ENCODE measurements at places on chromosomes 3 and 15.

DNA sequence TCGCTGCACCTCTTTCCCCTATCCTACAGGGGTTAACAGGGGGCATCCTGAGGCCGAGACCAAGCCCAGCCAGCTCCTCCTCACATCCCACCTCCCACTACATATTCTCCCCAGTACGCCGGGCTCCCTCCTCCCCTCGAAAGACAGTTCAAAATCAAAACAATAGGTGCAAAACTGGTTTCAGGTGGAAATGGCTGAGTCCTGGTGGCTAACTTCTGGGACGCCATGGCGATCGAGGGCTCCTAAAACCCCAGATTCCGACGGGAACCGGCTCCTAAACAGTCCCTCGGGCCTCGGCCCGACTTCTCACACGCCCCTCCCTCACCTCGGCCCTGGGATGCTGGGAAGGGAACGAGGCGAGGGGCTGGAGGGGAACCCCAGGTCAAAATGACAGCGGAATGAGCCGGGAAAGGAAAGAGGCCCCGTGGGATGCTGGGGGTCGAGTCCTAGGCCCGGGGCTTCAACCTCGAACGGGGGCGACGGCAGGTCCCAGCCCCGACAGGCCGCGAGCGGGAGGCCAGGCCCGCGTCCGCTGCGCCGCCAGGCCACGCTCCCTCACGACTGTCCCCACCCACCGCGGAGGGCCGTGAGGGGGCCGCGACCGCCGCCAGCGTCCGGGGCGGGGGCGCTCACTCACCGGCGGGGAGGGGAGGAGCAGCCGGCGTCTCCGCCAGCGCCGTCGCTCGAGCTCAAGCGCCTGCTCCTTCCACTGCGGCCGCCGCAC is 492 bp downstream of the TMCC1 start:
- peak; percentile 89 for DNase-seq
- peaks cover 11% of the 10 kb centered on the region for H3K4me1 ChIP-seq

DNA sequence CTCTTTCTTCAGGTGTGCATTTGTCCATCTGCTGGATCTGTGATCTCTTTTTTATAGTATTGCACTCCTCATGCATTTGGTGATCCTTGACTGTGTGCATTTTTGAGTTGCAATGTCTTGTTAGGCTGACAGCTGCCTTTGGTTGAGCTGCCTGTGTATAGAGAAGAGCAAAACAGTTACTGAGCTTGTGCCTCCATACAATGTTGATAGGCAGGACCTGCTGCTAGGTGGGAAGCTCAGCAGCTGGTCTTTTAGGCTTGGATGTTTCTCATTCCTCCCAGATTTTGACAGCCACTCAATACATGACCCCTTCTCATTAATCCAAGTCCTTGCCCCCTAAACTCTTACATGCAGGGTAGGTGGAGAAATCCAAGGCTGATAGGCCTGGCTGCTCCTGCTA is 74.8 kb upstream of the PIAS1 start:
- H3K4me1 ChIP-seq, result no peaks in the 10 kb centered on the region
- no peak overlapping the region for H3K27ac ChIP-seq

DNA sequence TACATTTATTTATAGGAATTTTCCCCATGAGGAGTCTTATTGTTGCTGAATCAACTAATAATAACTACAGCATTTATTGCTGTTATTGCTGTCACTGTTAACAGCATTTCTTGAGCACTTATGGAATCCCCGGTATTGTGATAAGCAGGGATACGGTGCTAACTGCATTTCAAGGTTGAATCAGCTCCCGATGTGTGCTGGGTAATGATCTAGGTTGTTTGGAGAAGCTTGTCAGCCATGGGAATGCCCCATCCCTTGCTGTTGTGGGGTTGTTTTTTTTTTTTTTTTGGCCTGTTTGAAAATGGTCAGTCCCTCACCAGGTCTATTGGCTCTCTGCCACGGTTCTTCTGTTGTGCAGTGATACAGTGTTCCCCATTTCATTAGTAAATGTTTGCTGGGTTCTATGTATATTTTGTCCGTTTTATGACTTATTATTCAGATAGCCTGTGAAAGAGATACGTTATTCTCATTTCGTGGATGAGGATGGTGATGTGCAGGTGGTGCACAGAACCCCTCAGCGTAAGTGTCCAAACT is 48.5 kb downstream of the MED12L start:
- H3K36me3 ChIP-seq, result no peaks in the 10 kb centered on the region
- H3K27ac ChIP-seq, result no peak overlapping the region
- no peak for DNase-seq
- H3K4me3 ChIP-seq, result no peak overlapping the region
- H3K27me3 ChIP-seq, result peaks cover 23% of the 10 kb centered on the region

DNA sequence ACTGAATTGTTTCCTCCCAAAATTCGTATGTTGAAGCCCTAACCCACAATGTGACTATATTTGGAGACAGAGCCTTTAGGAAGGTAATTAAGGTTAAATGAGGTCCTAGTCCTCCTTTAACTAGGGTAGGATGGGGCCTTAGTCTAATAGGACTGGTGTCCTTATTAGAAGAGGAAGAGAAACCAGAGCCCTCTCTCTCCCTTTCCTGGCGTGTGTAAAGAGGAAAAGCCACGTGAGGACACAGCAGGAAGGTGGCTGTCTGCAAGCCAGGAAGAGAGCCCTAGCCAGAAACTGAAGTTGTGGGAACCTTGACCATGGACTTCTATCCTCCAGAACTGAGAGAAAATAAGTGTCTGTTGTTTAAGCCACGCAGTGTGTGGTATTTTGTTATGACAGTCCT is 94.3 kb downstream of the OXNAD1 start:
- H3K27me3 ChIP-seq, result no peaks in the 10 kb centered on the region

DNA sequence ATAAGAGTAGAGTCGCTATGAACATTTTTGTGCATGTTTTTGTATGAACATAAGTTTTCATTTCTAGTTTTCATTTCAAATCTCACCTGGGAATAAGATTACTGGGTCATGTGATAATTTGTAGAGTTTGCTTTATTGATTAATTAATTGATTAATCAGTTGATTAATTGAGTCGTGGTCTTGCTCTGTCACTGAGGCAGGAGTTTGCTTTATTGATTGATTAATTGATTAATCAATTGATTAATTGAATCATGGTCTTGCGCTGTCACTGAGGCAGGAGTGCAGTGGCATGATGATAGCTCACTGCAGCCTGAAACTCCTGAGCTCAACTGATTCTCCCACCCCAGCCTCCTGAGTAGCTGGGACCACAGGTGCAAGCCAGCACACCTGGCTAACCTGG is 111.6 kb downstream of the TCF12 start:
- no peaks in the 10 kb centered on the region for H3K27me3 ChIP-seq
- no peak overlapping the region for H3K27ac ChIP-seq
- DNase-seq, result no peak
- H3K36me3 ChIP-seq, result no peaks in the 10 kb centered on the region
- H3K4me3 ChIP-seq, result no peak overlapping the region
- peaks cover 19% of the 10 kb centered on the region for H3K4me1 ChIP-seq

DNA sequence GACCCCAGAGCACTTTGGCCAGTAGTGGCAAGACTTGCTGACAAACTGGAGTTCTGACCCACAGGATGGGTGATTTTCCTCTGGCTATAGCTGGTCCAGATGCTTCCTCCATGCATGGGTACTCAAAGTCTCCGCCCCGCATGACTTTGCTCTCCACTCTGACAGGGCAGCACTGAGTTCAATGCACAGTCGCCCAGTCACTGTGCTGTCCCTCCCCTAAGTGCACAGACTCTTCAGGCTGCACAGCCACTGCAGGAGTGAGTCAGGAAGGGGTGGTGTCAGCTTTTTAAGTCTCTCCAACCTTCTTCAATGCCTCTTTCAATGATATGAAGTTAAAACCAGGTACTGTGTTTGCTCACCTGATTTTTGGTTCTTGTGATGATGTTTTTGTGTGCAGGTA is 17.8 kb downstream of the TEX9 start:
- no peak overlapping the region for H3K27ac ChIP-seq
- H3K4me1 ChIP-seq, result no peaks in the 10 kb centered on the region
- H3K36me3 ChIP-seq, result no peaks in the 10 kb centered on the region

DNA sequence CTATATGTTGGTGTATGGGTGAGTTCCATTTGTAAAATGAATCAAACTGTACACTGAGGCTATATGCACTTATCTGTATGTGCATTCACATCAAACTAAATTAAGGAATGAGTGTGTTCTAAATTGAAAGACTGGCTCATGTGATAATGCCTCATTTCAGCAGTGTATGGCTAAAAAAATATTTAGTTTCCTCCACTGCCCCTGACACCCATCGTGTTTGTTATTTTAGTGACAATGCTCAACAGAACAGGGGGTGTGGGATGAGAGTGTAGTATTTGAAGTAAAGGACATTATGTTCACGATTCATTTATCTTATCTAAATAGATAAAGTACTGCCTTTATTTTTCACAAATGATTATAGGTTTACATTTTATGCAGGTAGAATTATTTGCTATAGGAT is 301.1 kb upstream of the ARPP21 start:
- no peak overlapping the region for H3K4me3 ChIP-seq
- H3K27ac ChIP-seq, result no peak overlapping the region
- H3K4me1 ChIP-seq, result no peaks in the 10 kb centered on the region
- no peak for DNase-seq
- no peaks in the 10 kb centered on the region for H3K36me3 ChIP-seq

- no peaks in the 10 kb centered on the region for H3K36me3 ChIP-seq
- no peaks in the 10 kb centered on the region for H3K27me3 ChIP-seq
- peak; percentile 61 for DNase-seq
- no peaks in the 10 kb centered on the region for H3K4me1 ChIP-seq
Observed at GRCh38 chr3:127074900-127075360, 92.0 kb downstream of the PLXNA1 start.

DNA sequence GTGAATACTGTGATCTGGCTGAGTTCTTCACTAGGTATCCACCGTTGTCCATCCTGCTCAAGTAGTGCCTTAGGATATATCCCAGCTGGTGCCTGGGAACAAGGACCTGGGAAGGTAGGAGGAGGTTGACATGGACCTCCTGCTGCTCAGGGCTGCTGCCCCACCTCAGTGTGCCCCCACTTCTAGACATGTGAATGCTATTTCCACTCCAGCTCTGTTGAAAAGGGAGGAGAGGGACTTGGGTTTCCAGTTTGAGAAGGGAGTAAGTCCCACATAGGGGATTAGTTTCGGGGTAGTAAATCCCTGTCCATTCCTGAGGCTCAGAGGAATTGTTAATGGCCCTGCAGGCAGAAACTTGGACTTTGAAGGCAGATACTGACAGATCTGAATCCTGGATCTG is 32.9 kb upstream of the ETV5 start:
- no peak for DNase-seq
- H3K27me3 ChIP-seq, result peaks cover 6% of the 10 kb centered on the region
- H3K4me3 ChIP-seq, result no peak overlapping the region
- H3K4me1 ChIP-seq, result no peaks in the 10 kb centered on the region
- H3K27ac ChIP-seq, result no peak overlapping the region

DNA sequence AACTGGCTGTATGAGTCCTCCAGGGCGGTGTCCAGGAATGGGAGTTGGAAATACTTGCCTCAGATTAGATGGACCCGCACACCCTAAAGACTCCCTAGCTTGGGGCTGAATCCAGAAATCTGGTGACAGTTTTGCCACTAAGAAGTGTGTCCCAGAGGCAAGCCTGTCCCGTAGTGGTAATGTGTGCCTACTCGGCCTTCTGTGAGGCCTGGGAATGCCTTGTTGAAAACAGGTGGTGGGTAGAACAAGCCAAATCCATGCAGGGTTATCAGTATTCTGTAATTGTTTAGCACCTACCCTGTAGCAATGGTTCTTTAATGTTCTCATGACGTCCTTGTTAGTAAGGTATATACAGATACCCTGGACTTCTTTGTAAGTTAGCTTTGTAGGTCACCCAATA is 1.6 kb downstream of the C3orf52 start:
- peak overlapping the region; percentile 77 for H3K27ac ChIP-seq
- H3K36me3 ChIP-seq, result no peaks in the 10 kb centered on the region
- no peak overlapping the region for H3K4me3 ChIP-seq
- no peaks in the 10 kb centered on the region for H3K27me3 ChIP-seq
- peaks cover 5% of the 10 kb centered on the region for H3K4me1 ChIP-seq

DNA sequence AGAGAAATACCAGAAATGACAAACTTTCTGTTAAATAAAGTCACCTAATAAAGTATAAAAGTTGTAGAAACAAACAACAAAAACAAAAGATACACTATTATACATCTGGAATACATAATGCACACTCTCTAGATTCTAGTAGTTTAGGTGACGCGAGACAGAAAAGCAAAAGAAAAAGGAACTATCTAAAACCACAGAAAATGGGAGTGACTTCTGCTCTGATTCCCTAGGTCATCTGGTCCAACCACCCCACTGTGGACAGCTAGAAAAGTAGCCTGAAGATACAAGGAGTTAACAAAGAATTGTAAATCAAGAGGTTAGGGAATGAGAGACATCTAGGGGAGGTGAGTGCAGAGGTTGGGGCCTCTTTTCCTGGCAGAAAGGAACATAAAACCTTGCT is 39.1 kb downstream of the DHX36 start:
- no peak overlapping the region for H3K4me3 ChIP-seq
- peaks cover 94% of the 10 kb centered on the region for H3K36me3 ChIP-seq
- DNase-seq, result no peak

GRCh38 chr3:23728601-23729117 is 77.1 kb upstream of the UBE2E1 start:
- no peak for DNase-seq
- no peak overlapping the region for H3K4me3 ChIP-seq
- no peaks in the 10 kb centered on the region for H3K36me3 ChIP-seq
- H3K27ac ChIP-seq, result no peak overlapping the region

- H3K4me1 ChIP-seq, result peaks cover 17% of the 10 kb centered on the region
- DNase-seq, result peak; percentile 23
- no peak overlapping the region for H3K27ac ChIP-seq
Observed at GRCh38 chr3:178320456-178321351, 215.5 kb upstream of the KCNMB2 start.

DNA sequence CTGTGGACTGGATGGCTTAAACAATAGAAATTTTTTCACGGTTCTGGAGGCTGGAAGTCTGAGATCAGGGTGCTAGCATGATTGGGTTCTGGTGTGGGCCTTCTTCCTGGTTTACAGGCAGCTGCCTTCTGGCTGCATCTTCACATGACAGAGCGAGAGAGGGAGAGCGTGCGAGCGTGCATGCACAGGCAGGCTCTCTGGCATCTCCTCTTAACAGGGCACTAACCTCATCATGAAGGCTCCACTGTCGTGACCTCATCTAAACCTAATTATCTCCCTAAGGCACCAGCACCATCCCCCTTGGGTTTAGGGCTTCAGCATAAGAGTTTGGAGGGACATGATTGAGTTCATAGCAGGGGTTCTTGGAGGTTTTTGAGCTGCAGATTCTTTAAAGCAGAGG is 292.0 kb upstream of the C2CD4B start:
- H3K4me1 ChIP-seq, result peaks cover 68% of the 10 kb centered on the region
- peak; percentile 25 for DNase-seq
- no peaks in the 10 kb centered on the region for H3K36me3 ChIP-seq
- H3K27ac ChIP-seq, result peak overlapping the region; percentile 64

GRCh38 chr15:70291305-70292075 is 193.8 kb upstream of the TLE3 start:
- no peak overlapping the region for H3K4me3 ChIP-seq
- H3K27ac ChIP-seq, result no peak overlapping the region
- no peaks in the 10 kb centered on the region for H3K27me3 ChIP-seq
- no peaks in the 10 kb centered on the region for H3K36me3 ChIP-seq

GRCh38 chr3:114706591-114707232 is 412.9 kb downstream of the TIGIT start:
- no peak overlapping the region for H3K4me3 ChIP-seq
- peaks cover 10% of the 10 kb centered on the region for H3K4me1 ChIP-seq
- no peaks in the 10 kb centered on the region for H3K27me3 ChIP-seq
- no peak for DNase-seq
- H3K36me3 ChIP-seq, result no peaks in the 10 kb centered on the region
- H3K27ac ChIP-seq, result no peak overlapping the region

Measured in SK-N-SH (cell line).